ENCODE measurements at places on chromosomes 2 and 18.

DNA sequence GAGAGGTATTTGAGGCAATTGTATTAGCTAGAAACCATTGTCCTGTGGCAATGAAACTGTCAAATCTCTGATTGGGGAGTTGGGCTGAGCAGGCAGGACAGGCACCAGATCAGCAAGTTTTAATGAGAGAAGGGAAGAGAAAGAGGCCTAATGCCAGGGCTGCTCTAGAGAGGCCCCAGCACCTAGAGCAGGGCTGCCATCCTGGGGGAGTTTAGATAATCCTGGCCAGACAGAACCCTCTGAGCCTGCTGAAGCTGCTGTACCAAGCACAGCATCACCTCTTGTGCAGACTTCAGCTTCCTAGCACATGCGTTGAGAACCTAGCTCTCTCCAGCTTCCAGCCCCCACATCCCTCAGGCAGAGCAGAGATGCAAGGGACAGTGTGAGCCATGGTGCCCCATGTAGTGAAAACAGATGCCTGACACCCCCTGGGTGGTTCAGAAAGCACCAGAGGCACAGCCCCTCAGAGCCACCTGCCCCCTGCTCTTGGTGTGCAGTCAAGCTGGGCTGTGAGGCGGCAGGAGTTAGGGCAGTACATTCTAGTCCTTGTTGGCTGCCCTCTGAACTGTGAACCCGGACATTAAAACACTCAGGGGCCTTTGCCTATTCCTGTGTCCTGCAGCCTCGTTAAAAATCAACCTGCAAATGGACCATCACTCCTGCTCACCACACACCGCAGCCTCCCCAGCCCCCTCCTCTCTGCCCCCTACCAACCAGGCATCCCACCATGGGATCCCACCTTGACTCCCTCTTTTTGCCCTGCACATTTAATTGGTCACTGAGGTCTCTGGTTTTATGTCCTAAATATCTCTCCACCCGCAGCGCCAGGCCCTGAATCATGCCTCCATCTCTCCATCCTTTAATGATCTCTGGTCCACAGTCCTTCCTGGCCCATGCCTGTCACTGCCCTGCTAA is 52.7 kb downstream of the ADD2 start:
- no peak for DNase-seq

DNA sequence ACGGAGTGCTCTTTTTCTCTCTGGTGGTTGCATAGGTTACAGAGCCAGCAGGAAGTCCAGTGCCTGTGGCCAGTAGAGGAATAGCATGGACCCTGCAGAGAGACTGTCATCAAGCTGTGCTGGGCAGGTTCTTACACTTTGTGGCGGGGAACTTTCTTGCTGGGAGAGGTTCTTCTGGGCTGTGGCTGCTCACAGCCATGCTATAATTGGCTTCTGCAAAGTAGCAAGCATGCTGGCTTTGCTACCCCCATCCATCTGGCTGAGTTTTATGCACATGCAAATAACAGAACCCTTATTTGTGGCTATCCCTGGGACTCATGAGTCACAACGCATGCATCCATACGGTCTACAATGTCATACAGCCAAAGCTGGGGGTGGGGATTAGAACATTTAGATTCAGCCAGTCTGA is 68.9 kb downstream of the PLCL1 start:
- peak; percentile 30 for DNase-seq

- peak; percentile 35 for DNase-seq
Observed at GRCh38 chr18:23468753-23469459, 15.8 kb downstream of the RIOK3 start.

DNA sequence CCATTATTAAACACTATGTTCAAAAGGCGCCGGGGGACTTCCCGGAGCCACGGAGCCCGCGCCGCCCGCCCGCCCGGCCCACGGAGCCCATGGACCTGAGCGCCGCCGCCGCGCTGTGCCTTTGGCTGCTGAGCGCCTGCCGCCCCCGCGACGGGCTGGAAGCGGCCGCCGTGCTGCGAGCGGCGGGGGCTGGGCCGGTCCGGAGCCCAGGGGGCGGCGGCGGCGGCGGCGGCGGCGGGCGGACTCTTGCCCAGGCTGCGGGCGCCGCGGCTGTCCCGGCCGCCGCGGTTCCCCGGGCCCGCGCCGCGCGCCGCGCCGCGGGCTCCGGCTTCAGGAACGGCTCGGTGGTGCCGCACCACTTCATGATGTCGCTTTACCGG is 197 bp downstream of the GDF7 start:
- DNase-seq, result no peak

GRCh38 chr2:45951025-45951727 is 299.7 kb downstream of the PRKCE start:
- DNase-seq, result no peak

DNA sequence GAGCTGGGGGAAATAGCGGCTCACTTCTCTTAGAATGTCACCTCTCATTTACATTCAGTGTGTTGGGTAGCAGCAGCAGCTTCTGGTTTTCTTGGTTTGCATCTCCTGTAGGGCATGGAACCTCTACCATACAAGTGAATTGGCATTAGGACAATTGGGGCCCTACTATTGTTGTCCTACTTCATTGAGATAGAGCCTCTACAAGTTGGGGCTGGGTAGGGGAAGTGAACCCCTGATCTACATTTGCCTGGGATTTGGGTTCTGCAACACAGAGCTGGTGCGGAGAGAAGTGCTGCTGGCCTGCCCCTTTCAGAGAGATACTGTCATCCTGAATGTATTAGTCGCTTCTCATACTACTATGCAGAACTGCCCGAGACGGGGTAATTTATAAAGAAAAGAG is 391.6 kb upstream of the HS6ST1 start:
- no peak for DNase-seq

DNA sequence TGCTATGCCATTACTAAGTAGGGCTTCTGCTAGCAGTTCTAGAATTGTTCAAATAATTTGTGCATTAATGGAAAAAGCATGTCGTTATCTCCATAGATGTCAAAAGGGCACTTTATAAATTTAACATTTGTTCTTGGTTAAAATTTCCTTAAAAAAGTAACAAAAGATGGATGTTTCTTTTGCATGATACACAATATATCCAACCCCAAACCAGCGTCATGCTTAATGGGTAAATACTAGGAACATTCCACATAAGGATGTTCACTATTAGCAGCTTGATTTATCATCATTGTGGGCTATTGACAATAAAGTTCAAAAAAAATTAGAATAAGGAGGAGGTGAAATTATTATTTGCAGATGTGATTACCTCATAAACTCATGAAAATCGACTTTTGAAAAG is 79.7 kb downstream of the GREB1L start:
- DNase-seq, result no peak

- DNase-seq, result no peak
Observed at GRCh38 chr2:33730193-33730592, 131.1 kb upstream of the FAM98A start.

DNA sequence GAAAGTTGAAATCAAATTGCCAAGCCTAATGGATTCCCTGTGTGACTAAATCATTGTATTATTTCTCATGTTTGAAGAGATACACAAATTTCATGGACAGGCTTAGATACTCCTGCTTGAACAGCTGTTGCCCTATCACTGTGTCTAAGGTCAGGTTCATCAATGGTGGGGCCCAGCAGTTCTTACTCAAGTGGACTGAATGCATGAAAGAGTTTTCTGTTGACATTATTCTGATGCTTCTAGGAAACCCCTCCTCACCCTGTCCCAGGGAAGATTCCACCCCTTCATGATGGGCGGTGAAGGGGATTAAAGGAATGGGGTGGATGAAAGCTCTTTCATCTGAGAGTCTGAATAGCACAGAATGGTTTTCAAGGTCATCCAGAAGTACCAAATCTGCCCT is 148.8 kb downstream of the INO80D start:
- DNase-seq, result no peak

DNA sequence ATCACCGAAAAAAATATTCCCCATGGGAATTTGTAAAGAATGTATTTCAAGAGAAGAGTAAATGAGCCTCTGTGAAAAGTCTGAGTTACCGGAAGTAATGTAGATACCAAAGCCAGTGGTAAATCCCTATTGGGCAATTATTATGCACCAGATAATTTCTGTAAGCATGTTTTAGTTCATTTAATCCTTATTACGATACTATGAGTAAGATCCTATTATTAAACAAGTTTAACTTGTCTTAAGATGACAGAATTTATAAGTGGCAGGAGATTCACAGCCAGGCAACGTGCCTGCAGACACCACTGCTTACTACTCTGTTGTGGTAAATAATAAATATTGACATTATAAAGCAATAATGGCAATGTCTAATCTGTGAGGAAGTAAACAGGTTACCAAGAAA is 280.8 kb upstream of the RGPD4 start:
- no peak for DNase-seq

DNA sequence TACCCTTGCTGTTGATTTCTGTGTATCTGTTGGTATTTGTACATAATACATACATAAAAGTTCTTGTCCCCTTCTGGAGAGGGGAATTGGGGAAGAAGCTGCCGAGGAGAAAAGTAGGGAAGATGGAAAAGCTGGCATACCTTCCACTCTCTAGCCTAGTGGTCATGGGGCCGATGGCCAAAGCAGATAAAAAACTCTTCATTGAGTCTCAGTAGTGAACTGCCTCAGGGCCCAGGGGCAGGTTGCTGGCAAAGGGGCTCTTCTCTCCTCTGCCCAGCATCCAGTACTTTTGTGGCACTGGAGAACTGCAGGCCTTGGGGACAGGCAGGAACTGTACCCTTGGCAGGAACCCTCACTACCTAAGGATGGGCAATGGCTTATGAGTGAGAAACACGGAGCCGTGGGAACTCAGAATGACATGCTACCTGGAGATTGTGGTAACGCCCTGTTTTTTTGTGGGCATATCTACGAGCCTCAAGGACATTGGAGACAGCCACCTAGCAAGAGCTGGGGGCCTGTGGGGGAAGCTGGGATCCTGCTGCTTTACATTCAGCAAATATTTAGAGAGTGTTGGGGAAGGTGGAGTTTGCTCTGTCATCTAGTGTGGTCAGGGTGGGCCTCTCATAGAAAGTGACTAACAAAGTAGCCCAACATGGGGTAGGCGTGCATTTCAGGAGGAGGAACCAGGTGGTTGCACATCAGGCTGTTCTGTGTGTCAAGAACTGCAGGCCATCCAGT is 22.6 kb upstream of the ITGB6 start:
- no peak for DNase-seq

- peak; percentile 73 for DNase-seq
Observed at GRCh38 chr2:172465417-172466334, 38.3 kb downstream of the ITGA6 start.

DNA sequence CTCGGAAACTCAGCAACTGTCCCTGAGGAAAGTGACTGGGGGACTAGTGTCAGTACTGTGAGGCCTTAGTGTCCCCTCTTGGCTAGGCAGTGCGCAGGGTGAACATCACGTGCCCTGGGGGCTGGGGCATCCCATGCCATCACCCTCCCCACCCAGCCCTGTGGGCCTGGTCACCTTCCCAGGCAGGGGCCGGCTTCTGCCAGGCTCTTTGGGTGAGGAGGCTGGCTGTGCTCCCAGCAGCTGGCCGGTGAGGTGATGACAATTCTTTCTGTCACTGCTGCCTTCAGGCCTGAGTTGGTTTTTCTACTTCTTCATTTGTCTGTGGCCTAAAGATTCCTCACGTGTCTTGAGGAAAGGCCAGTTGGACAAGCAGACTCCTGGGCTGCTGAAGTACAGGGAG is 180.8 kb downstream of the KLHL29 start:
- no peak for DNase-seq

- no peak for DNase-seq
Observed at GRCh38 chr2:38522754-38523349, 79.9 kb downstream of the HNRNPLL start.

GRCh38 chr2:187842978-187843847 is 289.0 kb upstream of the TFPI start:
- DNase-seq, result no peak

- no peak for DNase-seq
Observed at GRCh38 chr18:2513616-2514015, 57.7 kb downstream of the METTL4 start.

- DNase-seq, result no peak
Observed at GRCh38 chr18:63284173-63284799, 35.3 kb downstream of the BCL2 start.

GRCh38 chr2:241894056-241894641 is 24.6 kb downstream of the RTP5 start:
- DNase-seq, result no peak

DNA sequence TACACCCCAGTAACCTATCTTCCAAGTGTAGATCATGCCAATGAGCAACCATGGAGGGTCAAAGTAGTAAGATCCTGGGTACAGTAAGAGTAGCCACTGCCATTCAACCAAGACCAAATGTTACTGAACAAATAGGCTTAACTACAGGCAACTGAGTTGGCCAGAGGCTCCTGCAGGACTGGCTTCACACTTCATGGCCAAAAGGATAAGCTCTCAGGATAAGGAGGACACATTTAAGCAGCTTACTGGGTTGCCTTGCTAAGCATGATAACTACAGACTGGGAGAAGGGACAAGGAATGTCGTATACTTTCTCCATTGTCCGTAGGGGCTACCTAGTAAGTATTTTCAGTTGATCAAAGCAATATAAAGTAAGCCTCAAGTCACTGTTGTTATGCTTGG is 174.7 kb downstream of the INO80D start:
- DNase-seq, result no peak

GRCh38 chr2:218501665-218502064 is 66.5 kb downstream of the USP37 start:
- no peak for DNase-seq

DNA sequence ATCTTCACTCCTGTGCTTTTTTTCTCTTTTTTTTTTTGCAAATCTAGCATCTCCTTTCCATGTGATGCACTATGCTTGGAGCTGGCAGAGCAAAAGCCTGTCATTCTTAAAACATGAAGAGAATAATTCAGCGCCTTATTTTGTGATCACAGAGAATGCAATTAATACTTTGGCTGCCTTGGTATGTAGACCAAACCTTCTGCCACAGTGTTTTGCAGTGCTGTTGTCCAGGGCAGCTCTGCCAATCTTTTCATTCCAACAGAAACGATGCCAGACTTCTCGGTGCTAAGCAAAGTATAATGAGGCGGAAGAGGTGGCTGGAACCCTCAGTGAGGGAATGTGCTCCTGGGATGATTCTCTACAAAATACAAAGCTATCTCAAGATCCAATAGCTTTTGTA is 25.6 kb downstream of the BCL2 start:
- DNase-seq, result no peak

DNA sequence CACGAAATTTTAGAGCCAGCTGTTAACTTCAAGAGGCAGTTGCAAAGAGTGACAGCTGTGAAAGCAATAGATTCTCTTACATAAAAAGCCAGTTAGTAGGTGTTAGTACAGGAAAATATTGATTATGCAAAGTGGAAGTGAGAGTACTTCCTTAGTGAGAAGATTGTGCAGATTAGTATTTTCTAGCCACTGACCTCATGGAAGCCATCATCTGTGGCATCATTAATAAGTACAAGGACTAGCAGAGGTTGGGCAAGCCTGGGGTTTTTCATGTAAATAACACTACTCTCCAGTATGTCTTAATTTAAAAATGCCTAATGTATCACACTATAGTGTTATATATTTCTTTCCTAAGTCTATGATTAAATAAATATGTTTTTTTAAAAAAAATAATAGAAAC is 166.2 kb upstream of the DTNA start:
- no peak for DNase-seq
